ENCODE measurements at places on chromosomes 6 and 20.
A peak's percentile ranks its signal among the peaks of the same experiment; 100 is the strongest.

GRCh38 chr6:82741996-82742385 is 323.6 kb downstream of the UBE3D start:
- no peak for DNase-seq

GRCh38 chr6:41846666-41847237 is 48.4 kb downstream of the USP49 start:
- DNase-seq = peak; percentile 37

DNA sequence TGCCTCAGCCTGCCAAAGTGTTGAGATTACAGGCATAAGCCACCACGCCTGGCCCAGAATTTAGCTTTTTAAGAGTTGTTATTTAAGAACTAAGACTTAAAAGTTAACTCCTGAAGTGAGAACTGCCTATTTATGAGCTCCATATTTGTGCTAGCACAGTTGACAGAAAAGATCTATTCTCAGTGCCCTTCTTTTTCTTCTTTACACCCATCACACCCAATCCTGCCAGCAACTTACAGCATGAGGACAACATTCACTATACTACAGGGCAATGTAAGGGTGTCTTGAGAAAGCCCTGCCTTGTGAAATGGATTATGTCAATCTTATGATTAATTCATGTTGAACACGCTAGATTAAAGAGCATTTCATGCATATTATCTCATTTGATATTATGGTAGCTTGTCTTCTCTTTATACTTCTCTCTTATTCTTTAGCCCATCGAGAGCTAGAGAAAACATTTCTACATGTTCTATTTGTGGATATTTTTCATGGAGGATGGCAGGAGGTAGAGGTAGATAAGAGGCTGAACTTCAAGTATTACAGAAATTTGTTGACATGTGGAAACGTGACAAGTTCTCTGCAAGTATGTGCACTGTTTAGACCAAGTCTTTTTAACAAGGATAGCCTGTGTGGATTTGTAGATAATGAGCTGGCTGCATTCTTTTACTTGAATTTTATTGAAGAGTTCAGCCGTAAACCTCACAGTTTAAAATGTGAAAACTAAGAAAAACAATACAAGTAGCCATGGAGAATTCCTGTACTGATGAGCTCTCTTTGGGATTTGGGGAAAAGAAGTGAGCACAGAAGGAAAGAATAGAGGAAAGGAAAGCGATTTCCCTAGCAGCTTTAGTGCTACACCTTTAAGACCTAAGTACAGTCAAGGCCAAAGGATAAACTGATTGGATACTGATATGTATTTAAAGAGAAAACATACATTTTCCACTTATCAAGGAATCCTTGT is 212.2 kb downstream of the ARHGAP18 start:
- DNase-seq = no peak

GRCh38 chr6:11398451-11399326 is 138.9 kb upstream of the TMEM170B start:
- DNase-seq = no peak

DNA sequence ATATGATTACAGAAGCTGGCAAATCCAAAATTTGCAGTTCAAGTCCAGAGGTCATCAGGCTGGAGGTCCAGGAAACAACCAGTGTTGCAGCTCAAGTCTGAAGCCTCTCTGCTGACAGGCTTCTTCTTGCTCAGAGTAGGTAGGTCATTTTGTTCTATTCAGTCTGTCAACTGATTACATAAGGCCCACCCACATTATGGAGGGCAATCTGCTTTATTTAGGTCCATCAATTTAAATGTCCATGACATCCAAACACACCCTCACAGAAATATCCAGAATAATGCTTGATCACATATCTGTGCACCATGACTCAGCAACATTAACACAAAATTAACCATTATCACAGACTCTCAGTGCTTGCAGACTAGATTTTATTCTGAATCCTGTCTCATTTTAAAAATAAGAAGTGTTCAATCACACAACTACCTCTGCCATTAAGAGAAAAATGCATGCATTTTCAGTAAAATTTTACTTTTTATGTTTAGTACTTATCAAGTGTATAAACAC is 759.2 kb upstream of the ADGRB3 start:
- DNase-seq = no peak

Measured in skin of body (tissue), 3 donors.